ENCODE measurements at places on chromosomes 5 and 9.

DNA sequence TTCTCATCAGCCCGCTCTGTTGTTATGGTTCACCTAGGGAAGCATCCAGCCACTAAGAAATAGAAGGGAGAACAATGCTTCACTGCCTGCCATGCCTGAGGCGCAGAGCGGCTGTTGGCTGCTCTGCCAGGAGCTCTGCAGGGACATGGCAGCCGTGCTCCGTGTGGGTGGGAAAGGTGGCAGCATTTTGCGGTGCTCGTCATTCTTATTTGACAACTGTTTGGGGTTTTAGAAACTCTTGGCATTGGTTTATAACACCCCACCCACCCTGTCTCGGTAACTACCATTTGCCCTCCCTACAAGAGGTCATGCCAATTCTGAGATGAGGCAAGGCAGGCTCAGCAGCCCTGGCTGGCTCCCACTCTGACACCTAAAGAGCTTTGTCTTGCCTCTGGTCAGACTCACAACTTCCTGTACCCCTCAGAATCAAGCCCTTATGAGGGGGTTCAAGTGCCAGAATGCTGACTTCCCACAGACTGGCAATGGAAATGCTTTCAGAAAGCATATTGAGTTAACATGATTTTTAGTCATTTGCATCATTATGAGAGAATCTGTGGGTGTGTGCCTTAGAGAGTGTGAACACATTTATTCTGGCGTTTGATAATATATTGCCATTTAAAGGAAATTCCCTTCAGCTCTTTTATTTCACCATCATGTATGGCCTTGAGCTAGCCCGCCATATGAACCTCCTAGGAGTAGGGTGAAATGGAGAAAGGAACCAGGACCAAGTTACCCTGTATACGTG, 288.0 kb upstream of the ANKRD55 start:
- DNase-seq: no peak

- no peak for DNase-seq
These were observed 138.9 kb downstream of the RGS3 start for GRCh38 chr9:113602126-113603047.

GRCh38 chr9:119375892-119376291, 6.7 kb upstream of the BRINP1 start:
- no peak for DNase-seq

- DNase-seq: no peak
These were observed 41.9 kb upstream of the STOM start for GRCh38 chr9:121411993-121412392.

- DNase-seq: no peak
These were observed 78.6 kb downstream of the MTREX start for GRCh38 chr5:55386356-55386755.

GRCh38 chr5:159975462-159976019, 33.4 kb upstream of the TTC1 start:
- peak; percentile 88 for DNase-seq

GRCh38 chr9:125415583-125416460, 154.2 kb downstream of the GAPVD1 start:
- DNase-seq: no peak

- DNase-seq: no peak
These were observed 153.8 kb upstream of the CYLC2 start for GRCh38 chr9:102841376-102841775.

DNA sequence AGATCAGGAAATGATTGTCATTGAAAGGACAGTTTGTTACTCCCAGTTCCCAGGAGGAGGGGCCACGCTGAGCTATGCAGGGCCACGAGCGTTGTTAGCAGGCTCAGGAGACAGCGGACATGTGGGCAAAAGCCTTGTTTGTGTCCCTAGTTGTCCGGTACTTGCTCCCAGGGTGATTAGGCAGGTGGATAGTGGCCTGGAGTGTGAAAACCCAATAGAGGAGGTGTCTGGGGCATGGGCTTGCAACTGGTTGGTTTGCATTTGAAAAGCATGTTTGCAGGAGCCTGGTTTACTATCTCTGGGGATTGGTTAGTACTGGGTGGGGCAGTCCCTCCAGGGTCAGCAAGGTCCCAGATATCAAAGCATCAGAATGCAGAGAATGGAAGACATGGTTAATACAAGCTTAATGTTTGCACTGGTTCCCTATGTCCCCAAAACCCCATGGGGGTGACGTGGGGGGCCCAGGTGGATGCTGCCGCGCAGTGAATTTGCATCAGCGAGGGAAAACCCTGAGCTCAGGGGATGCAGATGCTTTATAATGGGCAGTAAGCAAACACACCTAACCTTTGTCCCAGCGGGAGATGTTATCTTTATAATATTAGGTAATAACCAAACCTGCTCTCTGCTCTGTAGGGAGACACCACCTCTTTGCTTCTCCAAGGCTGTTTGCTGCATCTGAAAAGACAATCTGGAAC, 39.7 kb downstream of the ROPN1L start:
- DNase-seq: no peak

Measured in fibroblast of skin of left quadriceps (primary cell).